CD4-positive, alpha-beta T cell treated with Interleukin-6 for 4 hours (primary cell): ENCODE measurements at places on chromosomes 2 and 18.

DNA sequence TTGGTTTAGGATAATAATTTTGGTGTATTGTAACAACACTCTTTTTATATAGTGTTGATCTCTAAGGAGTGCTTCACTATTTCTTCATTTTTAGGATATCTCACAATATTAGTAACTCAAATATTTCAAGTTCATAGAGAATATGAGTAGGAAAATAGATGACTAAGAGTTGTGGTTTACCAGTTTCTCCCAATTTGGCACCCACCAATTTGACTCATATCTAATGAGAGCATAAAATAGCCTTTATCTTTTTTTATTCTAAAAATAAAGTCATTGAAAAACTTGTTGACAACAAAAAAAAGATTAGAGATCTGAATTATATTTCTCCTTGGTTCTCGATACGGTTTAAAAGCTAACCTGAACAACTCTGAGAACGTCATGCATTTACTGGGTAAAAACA lies 204.0 kb downstream of the PARD3B start:
- DNase-seq: no peak

- no peak for DNase-seq
Observed at GRCh38 chr2:152386266-152386665, 51.3 kb downstream of the FMNL2 start.

- peak; percentile 44 for DNase-seq
Observed at GRCh38 chr2:170929686-170930050, 615 bp downstream of the GORASP2 start.

- no peak for DNase-seq
Observed at GRCh38 chr18:48882379-48882778, 68.4 kb downstream of the SMAD7 start.

- DNase-seq: no peak
Observed at GRCh38 chr2:222142027-222142426, 156.8 kb downstream of the PAX3 start.

DNA sequence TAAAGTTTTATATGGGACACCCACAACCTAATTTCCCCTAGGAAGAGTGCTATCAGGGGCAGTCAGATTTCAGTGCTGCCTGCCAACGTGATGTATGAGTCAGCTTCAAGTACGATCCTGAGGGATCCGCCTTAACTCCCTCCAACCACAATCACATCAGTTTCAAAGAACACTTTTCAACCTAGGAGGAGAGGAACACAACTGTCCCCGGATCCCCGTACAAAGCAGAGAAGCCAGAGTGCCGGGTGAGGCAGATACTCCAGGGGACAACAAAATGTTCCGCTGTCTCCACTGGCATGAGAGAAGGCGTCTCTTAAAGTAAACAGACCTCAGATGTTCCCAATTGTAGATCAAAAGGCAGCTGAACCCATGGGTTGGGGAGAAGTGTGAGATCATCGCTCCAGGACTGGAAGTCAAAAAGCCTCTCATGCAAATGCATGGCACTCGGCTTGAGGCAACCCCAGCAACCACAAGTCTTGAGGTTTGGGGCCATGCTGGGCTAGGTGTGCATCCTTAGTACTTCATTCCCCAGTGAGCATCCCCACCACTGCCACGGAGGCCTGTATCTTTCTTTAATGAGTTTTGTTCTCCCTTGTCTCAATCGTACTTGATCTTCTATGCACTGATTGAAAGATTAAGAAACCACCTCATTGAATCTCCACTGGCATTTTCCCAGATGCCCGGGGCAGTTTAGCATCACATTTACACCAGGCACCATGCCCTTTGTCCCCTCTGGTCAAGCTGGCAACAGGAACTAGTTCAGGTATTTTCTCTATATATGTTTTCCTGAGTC lies 91.0 kb upstream of the CCBE1 start:
- DNase-seq: no peak

DNA sequence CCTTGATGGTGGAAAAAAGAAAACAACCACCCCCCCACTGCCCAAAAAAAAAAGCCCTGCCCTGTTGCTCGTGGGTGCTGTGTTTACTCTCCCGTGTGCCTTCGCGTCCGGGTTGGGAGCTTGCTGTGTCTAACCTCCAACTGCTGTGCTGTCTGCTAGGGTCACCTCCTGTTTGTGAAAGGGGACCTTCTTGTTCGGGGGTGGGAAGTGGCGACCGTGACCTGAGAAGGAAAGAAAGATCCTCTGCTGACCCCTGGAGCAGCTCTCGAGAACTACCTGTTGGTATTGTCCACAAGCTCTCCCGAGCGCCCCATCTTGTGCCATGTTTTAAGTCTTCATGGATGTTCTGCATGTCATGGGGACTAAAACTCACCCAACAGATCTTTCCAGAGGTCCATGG lies 28.0 kb downstream of the MAL start:
- peak; percentile 33 for DNase-seq

GRCh38 chr2:168212167-168212566 lies 35.2 kb downstream of the STK39 start:
- no peak for DNase-seq

- DNase-seq: no peak
Observed at GRCh38 chr2:21220930-21221329, 97.2 kb downstream of the TDRD15 start.

DNA sequence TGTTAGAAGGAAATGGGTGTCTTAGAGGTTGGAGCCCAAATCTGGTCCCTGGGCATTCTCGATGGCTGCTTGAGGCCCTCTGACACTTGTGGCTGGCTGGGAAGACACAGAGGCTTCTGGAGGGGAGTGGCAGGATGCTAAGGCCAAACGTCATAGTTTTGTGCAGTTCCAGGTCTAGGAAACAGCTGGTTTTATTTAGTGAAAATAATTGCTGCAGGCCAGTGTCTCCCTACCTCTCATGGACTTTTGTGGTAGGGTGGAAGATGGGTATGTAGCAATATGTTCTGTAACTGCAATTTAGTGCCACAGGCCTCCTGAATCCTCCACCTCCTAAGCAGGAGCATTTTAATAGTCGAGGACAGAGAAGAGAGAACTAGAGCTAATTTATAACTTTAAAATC lies 32.2 kb upstream of the SPRED2 start:
- no peak for DNase-seq

DNA sequence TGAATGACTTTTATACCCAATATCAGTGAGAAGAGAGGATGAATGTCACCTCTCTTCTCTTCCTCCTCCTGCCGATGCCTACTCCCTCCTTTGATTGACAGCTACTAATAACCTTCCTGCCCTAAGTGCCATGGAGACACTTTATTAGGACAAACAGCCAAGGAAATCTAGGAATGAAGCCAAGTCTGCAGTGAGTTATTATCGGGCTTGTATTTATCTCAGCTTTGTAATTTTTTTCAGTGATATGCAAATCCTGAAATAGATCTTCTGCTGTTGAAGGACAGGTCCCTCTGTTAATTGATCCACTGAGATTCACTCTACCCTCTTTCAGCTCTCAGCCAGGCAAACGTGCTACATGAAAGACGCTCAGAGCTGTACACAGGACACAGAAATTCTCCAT lies 686.7 kb downstream of the TMEM182 start:
- no peak for DNase-seq

DNA sequence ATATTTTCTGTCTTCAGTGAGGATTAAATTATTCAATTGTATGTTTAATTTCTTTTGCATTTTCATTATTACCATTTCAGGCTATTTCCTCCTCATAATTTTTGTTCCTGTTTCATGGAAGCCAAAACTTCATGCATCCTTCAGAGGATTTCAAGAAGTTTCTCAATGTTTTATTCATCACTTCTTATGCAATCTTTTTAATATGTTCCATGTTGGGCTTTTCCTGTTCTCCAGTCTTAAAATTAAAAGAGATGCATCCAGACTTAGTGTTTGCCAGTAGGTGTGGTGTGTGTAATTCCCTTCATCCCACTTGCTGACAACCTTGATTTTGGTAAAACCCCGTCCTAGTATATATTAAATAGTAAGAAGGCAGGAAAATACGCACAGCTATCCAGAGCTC lies 190.0 kb downstream of the EN1 start:
- no peak for DNase-seq
